NCI-H2081 treated with DMSO at 0.1 percent for 48 hours (cell line): ENCODE measurements at places on chromosomes 13 and 19.
A peak's percentile ranks its signal among the peaks of the same experiment; 100 is the strongest.

- no peak for DNase-seq
These were observed 21.6 kb downstream of the IL12RB1 start for GRCh38 chr19:18065173-18065495.

DNA sequence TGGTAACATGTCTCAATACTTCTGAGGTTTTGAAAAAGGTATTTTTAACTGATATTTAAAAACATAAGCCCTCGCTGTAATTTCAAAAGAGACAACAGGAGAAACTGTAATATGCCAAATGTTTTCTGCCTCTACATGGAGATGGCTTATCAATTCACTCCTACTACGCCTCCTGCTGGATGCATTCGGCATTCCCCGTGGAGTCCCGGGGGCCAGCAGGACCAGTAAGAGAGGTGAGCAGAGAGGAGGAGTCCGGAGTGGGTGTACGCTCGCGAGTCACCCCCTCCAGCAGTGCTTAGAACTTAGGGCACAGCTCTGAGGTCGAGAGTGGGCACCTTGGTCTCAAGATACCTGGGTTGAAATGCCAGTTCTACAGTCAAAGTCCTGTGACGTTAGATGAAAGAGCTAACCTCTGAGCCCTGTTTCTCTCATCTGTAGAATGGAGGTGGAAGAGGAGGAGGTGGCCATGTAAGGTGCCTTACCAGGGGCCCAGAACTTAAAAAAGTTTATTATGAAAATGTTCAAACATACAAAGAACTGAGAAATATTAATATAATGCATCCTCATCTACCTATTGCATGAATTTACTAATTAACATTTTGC is 110.2 kb downstream of the STK24 start:
- no peak for DNase-seq

- no peak for DNase-seq
These were observed 164.1 kb downstream of the KDM4B start for GRCh38 chr19:5132698-5133651.

GRCh38 chr13:66559093-66559492 is 671.0 kb downstream of the PCDH9 start:
- no peak for DNase-seq

DNA sequence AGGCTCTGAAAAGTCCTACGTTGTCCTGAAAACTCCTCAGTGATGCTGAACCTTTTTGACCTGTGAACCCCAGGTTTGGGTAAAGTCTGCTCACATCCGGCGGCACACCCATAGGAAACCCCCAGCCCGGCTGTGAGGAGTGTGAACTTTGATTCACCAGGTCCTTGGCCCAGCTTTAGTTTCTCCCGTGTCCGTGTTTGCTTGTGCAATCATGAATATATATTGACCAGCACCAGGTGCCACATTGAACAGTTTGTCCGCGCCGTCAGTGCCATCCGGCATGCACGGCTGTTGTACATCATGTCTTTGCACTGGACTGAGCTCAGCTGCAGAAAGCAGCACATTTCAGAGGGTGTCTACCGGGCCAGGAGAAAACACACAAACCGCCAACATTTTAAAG is 45.3 kb downstream of the NFIC start:
- DNase-seq = no peak

- DNase-seq = no peak
These were observed 802 bp downstream of the BCAM start for GRCh38 chr19:44809577-44810233.

GRCh38 chr19:31356587-31357314 is 7.5 kb upstream of the TSHZ3 start:
- DNase-seq = no peak

GRCh38 chr19:17259118-17259780 is 5.3 kb downstream of the USHBP1 start:
- no peak for DNase-seq

DNA sequence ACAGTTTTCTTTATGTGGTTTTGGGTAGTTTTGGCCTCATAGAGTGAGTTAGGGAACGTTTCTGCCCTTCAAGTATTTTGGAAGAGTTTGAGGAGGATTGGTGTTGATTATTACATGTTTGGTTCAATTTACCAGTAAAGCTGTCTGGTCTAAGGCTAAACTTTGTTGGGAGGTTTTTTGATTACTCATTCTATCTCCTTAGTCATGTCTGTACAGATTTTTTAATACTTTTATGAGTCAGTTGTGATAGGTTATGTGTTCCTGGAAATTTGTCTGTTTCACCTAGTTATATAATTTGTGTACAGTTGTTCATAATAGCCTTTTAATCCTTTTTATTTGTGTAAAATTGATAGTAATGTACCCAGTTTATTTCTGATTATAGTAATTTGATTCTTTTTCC is 20.4 kb downstream of the RNF17 start:
- DNase-seq = no peak

- DNase-seq = no peak
These were observed 574 bp downstream of the SH3GL1 start for GRCh38 chr19:4399812-4400134.

DNA sequence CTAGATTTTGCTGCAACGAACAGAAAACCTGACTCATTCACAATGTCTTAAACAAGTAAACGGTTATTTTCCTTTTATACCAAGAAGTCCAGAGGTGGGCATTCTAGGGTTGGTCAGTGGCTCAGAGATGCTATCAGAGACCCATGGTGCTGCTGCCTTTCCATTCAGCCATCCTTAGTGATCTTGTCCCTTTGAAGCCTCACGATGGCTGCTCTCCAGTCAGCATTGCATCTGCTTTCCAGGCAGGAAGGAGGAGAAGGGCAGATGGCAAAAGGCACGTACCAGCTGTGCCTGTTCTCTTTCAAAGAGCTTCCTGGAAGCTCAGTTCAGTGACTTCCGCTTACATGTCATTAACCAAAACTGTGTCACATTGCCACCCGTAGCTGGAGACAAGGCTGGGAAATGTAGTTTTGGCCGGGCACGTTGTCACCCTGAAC is 30.1 kb downstream of the WDFY2 start:
- DNase-seq = peak; percentile 13

DNA sequence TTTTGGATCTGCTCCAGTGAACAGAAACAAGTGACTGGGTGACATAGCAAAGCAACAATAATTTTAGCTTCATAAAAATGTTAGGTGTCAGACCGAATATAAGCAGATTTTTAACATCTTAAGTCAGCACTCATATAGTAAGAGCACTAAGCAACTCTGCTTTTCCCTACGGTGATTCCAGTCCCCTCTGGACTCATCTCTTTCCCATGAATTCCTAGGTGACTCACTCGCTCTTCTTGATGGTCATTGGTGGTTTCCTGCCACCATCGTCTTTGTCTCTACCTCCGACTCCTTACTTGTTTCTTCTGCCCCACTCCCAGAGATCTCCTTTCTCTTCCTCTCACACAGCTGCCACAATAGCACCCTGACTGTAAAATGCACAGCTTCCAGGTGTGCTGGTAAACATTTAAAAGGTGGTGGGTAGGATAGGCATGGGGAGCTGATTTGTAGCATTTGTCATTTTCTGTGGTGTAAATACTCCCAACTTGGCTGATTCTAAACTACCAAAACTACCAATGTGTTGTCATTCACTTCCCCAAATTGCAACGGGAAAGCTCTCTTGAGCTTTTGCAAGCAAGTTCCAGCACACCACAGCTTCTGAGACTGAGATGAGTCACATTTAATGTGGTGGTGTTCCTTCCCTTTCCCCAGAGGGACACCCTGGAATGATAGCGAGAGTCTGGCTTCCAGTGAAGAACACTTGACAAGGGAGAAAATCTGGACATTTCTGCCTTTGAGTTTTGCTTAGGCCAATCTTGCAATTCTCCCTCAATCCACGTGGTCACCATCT is 42.8 kb upstream of the CLDN10 start:
- no peak for DNase-seq

GRCh38 chr19:18749362-18750231 is 41.5 kb downstream of the COMP start:
- no peak for DNase-seq

GRCh38 chr13:95156208-95156607 is 145.0 kb downstream of the ABCC4 start:
- DNase-seq = no peak

- DNase-seq = no peak
These were observed 63.0 kb downstream of the ITGBL1 start for GRCh38 chr13:101515504-101515903.

DNA sequence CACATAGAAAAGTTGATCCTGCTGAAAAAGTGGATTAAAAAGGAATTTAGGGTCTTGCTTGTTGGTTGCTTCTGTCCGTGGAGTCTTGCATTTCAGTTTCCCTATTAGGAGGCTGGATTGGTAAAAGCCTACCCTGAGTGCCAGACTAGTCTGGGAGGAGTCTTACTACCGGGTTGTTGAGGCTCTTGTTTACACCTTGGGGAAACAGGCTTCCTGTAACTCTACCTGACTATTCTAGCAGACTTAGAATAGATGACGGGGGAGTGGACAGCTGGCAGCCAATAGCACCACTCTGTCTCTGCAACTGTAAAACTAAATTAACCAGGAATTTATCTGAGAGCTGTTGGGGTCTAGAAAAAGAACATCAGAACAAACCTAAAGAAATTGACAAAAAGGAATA is 11.3 kb upstream of the MPHOSPH8 start:
- no peak for DNase-seq

DNA sequence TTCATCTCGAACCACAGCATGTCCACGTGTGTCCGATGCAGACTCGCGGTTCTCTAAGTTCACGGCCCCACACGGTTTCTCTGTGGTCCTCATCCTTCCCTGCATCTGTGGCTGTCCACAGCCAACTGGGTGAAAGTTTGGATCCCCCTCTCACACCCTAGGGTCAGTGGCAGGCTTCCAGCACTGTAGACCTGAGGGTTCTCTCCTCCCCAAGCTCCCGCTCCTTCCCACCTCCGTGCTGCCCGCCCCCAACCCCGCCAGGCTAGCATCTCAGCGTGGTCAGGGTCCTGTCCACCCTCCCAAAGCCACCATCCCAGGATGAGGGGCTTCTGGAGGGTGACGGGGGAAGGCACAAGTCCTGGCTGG is 3.0 kb downstream of the ANGPTL4 start:
- no peak for DNase-seq

DNA sequence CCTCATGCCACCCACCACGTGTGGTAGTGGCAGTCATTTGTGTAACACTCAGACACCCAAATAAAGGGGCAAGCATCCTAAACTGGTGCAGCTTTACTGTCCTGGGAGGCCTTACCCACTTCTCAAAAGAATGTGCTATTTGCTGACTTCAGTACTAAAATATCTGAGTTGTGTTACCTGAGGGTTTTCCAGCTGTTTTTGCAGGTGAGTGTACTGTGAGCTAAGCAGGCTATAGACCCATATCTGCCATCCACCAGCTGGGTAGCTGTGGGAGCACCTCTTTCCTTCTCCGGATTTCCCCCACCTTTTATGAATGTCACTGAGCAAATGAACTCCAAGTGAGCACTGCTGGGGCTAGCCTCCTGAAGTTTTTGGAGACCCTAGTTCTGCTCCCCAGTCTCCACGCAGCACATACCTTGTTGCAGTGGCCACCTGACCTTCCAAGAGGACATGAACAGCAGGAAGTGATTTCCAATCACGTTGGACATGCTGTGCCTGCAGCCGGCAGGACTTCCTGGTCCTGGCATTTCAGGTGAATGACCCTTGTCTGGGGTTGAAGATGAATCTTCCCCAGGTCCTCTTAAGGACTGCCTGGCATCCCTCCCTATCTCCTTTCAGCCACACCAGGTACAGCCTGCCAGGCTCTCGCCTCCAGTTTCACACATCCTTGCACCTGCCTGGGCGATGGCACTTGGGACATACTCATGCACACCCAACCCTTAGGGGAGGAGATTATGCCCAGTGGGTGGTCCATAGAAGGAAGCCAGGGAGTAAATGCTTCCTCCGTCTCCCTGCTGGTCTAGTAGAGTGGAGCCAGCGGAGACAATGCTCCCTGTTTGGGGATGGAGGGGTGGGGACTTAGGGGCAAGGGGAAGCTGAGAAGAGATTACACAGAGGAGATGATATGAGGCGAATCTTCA is 109.5 kb upstream of the SPATA13 start:
- DNase-seq = no peak

- no peak for DNase-seq
These were observed 5.0 kb upstream of the CCDC61 start for GRCh38 chr19:45990113-45990728.

- DNase-seq = peak; percentile 3
These were observed 538.4 kb upstream of the PCDH20 start for GRCh38 chr13:61954092-61954491.

- DNase-seq = no peak
These were observed 15.3 kb downstream of the DYRK1B start for GRCh38 chr19:39818626-39819097.

DNA sequence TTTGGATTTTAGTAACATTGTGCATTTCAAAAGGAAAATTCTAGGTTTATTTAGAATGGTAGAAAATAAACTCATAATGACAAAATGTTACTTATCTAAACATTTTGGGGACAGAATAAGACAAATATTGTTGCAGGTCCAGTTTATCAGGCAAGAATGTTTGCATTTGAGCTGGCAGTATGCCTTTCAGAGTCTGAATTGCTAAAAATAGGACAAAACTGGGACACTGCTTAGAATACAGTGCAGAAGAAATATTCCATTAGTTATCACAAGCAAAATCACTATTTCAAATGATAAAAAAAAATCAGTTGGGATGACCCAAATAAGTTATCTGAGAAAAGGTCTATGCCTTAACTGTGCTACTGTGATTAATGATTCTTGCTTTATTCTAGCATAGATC is 870.3 kb upstream of the MIR17HG start:
- no peak for DNase-seq

GRCh38 chr13:45872566-45872965 is 21.0 kb upstream of the SIAH3 start:
- no peak for DNase-seq

- no peak for DNase-seq
These were observed 33.9 kb downstream of the CCNE1 start for GRCh38 chr19:29845574-29846176.

DNA sequence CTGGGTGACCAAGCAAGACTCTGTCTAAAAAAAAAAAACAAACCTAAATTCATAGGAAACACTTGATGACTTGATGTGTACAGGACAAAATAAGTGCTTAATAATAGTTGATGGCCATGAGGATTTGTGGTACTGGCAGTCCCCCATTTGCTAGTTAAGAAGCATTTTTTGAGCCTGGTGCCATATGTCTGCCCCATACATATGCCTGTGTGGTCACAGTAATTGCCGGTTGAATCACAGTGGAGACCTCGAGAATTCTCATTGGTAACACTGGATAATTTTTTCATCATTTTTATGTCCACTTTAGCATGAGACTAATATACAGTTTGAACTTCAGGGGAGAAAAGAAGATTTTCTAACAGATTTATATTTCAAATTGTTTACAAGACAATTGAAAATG is 79.2 kb downstream of the LRCH1 start:
- no peak for DNase-seq

GRCh38 chr19:45615795-45616703 is 14.0 kb upstream of the GPR4 start:
- DNase-seq = no peak

- DNase-seq = no peak
These were observed 11.4 kb downstream of the PIAS4 start for GRCh38 chr19:4018775-4019504.

- no peak for DNase-seq
These were observed 89.2 kb downstream of the DHRS12 start for GRCh38 chr13:51714663-51715168.

GRCh38 chr13:43387880-43388279 is 364.5 kb downstream of the DNAJC15 start:
- DNase-seq = no peak

- DNase-seq = no peak
These were observed 2.7 kb upstream of the KLK2 start for GRCh38 chr19:50870417-50871089.

GRCh38 chr19:47798904-47799266 is 5.5 kb downstream of the TPRX1 start:
- DNase-seq = no peak
